ENCODE measurements at places on chromosomes 11 and 22.

- no peak for DNase-seq
Measured at GRCh38 chr22:40395607-40396006, 25.2 kb downstream of the SGSM3 start.

DNA sequence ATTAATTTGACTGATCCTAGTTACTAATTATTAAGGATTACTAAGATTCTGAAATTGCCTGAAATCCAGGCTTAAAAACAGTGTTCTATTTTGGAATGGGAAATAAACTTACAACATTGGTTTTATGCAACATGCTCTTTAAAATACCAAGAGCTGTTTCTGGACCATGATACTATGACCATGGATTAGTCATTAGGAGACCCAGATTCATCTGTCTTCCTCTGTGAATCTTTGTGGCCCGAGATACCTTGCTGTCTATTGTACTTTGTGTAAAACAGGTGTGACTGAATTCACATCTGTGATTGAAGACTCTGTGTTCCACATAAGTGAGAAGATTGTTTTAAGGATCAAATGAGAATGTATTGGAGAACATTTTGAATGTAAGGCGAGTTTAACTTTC lies 98.8 kb downstream of the HSD17B12 start:
- DNase-seq = no peak

DNA sequence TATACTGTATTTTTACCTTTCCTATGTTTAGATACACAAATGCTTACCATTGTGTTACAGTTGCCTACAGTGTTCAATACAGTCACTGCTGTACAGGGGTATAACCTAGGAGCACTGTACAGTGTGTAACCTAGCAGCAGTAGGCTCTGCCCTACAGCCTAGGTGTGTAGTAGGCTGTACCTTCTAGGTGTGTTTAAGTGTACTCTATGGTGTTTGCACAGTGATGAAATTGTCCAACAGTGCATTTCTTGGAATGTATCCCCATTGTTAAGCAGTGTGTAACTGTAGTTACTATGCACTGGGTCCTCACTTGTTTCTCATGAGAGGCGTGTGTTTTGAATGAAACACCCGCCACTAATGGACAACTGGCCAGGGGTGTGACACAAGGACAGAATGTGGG lies 269.0 kb downstream of the OPCML start:
- DNase-seq = no peak

- no peak for DNase-seq
Measured at GRCh38 chr11:45897556-45897955, 9.5 kb downstream of the FREY1 start.

DNA sequence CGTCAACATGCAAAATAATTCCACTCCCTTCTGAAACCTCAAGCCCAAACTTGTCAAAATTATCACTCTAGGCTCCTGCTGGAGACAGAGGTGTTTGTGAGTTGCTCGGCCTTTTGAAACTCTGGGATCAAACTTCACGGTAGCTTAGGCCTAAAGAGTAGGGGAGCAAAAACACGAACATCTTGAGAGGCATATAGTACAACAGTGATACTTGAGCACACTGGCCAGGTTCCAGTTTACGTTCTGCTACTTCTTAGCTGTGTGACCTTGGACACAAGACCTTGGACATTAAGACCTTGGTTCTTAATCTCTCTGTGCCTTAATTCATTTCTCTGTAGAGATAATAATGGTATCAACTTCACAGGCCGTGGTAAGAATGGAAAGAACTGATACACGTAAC lies 123.5 kb upstream of the LMO1 start:
- no peak for DNase-seq

Data from NCI-H345 (cell line).